ENCODE measurements at places on chromosomes 7 and 10.

DNA sequence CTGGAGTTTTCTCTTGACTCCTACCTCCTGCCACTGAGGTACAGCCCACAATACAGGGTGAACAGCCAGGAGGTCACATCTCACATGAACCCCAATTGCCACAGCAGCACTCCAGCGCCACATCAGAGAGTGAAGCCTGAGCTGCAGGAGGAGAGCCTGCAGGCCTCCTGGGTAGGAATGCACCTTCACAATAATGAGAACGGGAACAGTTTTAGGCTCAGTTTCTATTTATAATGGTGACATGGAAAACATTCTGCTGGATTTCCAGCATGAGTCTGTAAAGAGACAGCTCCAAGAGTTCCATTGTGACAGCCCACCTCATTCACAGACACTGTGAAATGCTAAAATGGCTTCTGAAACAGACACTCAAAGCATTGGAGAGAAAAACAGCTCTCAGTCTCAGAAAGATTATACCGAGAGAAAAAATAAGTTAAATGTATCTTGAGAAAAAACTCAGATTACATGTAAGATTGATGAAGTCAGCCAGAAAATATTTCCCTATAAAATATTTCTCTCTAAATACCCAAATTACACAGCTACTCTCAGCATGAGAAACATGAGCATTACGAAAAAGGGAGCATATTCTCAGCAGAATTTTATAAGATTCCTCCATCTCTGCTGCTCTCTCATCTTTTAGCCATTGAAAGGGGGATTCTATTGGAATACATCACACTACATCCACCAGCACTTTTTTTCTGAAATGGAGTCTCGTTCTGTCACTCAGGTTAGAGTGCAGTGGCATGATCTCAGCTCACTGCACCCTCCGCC lies 11.3 kb downstream of the ZNF680 start:
- DNase-seq, result no peak

DNA sequence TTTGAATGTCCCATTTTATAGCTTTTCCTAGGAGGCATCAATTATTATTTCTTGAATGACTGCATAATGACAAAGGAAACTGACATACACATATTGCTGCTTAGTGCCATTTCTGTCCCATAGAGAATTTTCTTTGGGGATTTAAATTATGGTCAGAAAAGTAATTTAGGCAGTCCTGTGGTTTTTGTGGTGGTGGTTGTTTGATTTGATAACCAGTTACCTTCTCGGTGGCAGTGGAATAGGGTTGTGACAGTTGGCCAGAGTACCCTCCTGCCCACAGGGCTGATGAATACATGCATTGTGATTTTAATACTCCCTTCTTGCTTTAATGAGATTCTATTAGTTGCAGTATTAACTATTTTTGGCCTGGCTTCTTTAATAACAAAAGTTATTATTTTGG lies 6.6 kb upstream of the SGCE start:
- DNase-seq, result no peak

GRCh38 chr7:3518546-3518945 lies 217.5 kb downstream of the SDK1 start:
- no peak for DNase-seq

GRCh38 chr10:69051303-69051702 lies 36.6 kb upstream of the SRGN start:
- DNase-seq, result no peak

DNA sequence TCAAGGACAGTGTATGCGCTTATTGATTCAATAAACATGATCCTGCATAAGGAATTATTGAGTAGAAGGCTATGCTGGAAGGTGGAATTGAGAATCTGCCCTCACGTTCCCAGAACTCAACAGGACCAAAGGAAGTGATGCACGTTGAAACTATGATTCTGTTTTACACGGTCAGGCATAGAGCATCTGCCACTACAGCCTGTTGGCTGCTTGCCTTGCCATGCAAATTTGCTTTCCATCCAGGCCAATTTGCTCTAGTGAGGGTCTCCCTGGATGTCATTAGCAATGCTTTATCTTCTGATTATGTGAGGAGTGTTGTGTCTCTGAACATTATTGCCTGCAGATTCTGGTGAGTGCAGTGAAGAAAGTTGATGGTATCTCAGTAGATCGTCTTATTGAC lies 132.9 kb downstream of the ADRA2A start:
- DNase-seq, result no peak

DNA sequence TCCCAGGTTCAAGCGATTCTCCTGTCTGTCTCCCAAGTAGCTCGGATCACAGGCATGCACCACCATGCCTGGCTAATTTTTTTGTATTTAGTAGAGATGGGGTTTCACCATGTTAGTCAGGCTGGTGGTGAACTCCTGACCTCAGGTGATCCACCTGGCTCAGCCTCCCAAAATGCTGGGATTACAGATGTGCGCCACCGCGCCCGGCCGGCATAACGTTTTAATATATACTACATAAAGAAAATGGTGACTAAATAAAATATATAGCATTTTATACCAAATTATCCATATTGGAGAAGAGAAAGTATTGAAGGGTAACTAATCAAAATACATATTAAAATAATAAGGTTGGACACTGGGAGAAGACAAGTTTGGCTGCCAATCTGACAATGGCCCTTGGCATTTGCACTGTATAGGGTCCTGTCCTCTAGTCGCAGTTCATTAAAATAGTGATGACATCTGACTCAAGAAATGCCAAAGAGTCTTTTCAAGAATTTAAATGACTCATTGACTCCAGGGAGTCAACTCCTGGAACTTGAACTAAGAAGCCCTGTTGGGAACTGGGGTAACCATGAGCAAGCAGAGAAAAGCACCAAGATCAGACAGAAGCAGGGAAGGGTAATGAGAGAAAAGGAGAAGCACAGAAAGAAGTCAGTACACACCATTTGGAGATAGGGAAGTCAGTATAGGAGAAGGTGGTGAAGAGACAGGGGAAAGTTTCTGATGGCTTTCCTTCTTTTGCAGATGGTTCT lies 91.1 kb downstream of the CH25H start:
- no peak for DNase-seq

DNA sequence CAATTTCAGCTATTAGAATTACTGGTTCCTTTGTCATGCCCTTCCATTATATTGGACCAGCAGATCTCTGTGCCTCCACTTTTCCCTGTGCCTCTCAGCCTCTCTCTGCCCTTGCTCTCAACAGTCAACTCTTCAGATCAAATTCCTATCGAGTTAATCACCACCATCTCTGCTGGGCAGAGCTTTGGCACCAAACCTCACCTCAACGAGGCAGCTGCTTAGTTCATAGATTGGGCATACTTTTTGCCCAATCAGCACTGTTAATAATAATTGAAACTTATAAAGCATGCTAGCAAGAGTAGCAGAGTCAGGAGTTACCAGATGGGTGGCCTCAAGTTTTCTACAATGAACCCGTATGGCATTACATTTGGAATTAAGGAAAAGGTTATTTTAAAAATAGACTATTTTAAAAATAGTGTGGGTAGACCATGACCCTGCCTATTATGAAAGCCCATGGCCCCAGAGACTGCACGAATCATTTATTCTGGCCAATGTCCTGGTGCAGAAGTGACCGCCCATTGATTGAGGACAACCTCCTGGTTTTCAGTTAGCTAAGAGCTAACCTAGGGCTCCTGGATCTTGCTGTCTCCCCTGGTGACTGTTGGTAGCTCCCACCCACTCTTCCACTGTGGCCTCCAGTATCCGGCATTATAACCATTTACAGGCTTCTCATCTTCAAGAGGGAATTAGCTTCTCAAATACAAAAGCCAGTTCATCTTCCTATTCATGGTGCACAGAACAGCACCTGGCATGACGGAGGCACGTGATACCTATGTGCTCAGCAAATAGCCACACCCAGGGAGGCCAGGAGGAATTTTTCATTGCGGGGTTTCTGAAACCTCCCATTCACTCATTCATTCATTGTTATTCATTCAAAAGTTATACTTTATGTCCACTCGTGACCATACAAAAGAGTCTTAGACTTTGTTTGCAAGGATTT lies 265.4 kb downstream of the INHBA start:
- no peak for DNase-seq

- no peak for DNase-seq
Measured at GRCh38 chr10:103155471-103156085, 37.5 kb downstream of the NT5C2 start.

DNA sequence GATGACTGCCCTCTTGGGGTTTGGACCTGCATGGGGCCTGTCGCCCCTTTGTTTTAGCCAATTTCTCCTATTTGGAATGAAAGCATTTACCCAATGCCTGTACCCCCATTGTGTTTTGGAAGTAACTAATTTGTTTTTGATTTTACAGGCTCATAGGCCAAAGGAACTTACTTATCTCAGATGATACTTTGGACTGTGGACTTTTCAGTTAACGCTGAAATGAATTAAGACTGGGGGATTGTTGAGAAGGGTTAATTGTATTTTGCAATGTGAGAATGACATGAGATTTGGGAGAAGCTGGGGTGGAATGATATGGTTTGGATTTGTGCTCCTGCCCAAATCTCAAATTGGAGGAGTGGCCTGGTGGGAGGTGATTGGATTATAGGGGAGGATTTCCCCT lies 185.8 kb upstream of the PHYHIPL start:
- no peak for DNase-seq

- DNase-seq, result no peak
Measured at GRCh38 chr7:20799566-20800366, 13.1 kb upstream of the SP8 start.

DNA sequence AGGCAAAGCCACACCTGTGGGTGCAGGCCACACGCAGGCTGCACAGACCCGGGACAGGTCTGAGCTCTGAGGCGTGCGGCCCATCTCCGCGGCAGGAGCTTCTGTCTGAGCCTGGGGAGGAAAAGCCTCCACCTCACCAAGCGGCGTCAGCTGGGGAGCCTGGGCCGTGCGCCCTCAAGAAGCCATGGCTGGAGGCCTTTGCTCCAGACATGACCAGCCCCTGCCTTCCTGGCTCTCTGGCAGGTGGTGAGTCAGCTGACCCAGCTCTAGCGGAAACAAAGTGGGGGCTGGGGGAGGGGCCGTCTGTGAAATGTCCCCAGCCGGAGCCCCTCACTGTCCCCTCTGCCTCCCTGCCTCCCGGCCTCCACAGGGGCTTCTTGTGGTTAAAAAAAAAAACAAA lies 12.5 kb downstream of the GPER1 start:
- DNase-seq, result no peak

- DNase-seq, result no peak
Measured at GRCh38 chr7:139871331-139871730, 42.3 kb downstream of the TBXAS1 start.

DNA sequence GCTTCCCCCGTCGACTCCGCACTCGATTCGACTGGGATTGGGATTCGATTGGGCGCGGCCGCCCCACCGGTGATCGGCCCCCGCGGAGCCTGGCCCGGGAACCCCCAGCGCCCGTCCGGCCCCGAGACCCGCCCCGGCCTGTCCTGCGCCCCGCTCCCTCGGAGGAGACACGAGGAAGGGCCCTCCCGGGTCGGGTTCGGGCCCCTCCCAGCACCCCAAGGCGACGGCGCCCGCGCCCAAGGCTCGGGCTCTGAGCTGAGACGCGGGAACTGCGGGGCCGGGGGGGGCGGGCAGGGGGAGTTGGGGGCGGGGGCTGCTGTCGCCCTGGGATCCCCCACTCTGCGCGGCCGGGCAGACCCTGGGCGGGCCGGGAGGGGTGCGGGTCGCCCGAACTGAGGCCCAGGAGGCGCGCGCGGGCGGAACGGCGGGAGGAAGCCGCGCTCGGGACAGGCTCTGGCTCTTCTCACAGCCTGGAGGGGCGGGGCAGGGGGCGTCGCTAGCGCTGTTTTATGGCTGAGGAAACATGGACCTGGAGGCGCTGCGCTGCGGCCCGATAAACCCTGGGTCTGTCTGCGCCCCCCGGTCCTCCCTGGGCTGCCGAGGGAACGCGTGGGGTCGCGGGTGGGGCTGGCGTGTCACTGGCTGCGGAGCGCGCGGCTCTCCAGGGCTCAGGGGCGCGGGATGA lies 1.7 kb upstream of the NKX6-2 start:
- DNase-seq, result no peak

GRCh38 chr10:90675621-90676020 lies 182.2 kb downstream of the HTR7 start:
- DNase-seq, result no peak

- DNase-seq, result no peak
Measured at GRCh38 chr7:71504697-71505441, 372.9 kb downstream of the GALNT17 start.

DNA sequence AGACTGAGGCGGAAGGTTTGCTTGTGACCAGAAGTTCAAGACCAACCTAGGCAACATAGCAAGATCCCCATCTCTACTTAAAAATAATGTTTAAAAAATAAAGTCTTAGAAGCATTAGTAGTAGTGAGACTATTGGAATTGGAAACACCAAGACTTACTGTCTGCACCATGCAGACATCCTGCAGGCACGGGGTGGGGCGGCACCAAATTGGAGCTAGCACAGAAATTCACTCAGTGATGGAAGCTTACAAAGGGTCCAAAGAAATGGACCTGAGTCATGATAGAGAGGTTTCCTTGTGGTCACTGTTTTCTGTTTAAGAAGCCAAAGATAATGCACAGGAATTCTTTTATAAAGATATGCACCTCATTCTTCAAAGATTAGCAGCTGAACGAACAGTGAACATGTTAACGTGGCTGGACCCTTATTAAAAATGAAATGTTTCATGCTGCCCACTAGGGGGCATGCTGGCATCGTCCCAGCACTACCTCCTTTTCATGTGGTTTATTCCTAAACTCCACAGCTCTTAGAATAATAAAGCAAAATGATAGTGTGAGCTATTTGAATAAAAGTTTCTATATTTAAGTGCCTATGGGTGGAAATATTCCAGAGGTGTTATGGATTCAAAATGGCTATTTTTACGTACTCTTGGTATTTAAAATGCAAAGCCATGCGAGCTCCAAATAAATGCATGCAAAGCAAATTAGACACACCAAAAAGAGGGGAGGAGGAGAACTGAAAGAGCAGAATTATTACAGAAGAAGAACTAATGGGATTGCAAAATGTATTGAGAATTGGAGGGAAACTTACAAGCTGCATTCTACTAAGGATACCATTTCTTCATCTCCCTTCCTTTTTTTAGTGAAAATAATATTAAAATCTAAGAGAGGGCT lies 28.6 kb downstream of the PDSS1 start:
- DNase-seq, result no peak

GRCh38 chr10:104351061-104351702 lies 2.5 kb upstream of the CFAP58 start:
- DNase-seq, result no peak

DNA sequence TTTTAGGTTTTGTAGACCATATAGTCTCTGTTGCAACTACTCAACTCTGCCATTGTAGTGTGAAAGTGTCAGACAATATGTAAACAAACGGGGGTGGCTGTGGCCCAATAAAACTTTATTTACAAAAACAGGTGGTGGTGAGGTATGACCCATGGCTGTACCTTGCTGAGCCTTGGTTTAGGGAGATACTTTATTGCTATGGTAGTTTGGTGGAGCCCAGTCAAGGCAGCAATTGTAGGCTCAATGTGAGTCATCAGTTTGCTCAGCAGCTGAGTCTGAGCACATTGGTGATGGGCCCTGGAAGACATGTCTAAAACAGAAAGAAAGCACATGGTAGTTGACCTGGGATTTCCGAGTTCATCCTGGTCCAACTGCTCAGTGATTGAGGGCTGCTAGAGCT lies 242.5 kb downstream of the REEP3 start:
- no peak for DNase-seq

- no peak for DNase-seq
Measured at GRCh38 chr10:114956466-114956865, 18.5 kb downstream of the TRUB1 start.

- DNase-seq, result no peak
Measured at GRCh38 chr7:127751062-127751461, 99.1 kb downstream of the SND1 start.

GRCh38 chr7:44712012-44712411 lies 36.6 kb upstream of the ZMIZ2 start:
- no peak for DNase-seq
